ENCODE measurements at places on chromosomes 4 and X. TPM values are rescaled to one million over a fixed set of nuclear protein-coding genes. Genes with fewer than 3 reads are reported as not detected.

EIF1AX gene
- 65.5 TPM for total RNA-seq

RBMXL3 gene
- total RNA-seq: not detected

TSPAN7 gene
- total RNA-seq: 0.50 TPM

PRDM8 gene
- 0.33 TPM for total RNA-seq

DMD gene
- 73.2 TPM for total RNA-seq

TBX22 gene
- total RNA-seq: not detected

GPR119 gene
- total RNA-seq: not detected

GPRIN3 gene
- total RNA-seq: under 0.01 TPM

LRCH2 gene
- total RNA-seq: not detected

CT45A2 gene
- total RNA-seq: not detected

TBL1X gene
- total RNA-seq: 7.2 TPM

PCDH7 gene
- total RNA-seq: 22.6 TPM

SLIT2 gene
- total RNA-seq: 0.17 TPM

GAGE13 gene
- not detected for total RNA-seq

MAP7D2 gene
- 1.0 TPM for total RNA-seq

BTK gene
- total RNA-seq: not detected
